ENCODE measurements at places on chromosomes 7 and 10.

DNA sequence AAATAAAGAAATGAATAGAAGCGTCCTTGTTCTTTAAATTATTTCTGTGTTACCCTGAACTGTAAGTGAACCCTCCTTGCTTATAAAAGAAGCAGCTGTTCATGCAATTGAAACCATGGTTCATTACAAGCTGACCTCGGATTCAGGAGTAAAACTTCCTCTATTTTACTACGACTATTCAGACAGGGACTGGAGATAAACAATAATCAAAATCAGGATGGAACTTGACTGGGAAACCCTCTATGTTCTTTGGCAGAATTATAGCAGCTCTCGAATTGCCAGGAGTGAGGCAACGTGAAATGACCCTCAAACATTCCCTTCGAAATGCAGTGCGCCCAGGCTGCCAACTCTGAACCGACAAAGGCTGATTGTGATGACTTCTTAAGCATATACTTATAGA lies 172.1 kb downstream of the CYP26A1 start:
- DNase-seq, result no peak

GRCh38 chr7:125878235-125878956 lies 948.8 kb upstream of the POT1 start:
- no peak for DNase-seq

- DNase-seq, result no peak
These were observed 312.4 kb downstream of the KCNMA1 start for GRCh38 chr10:77325233-77325537.

DNA sequence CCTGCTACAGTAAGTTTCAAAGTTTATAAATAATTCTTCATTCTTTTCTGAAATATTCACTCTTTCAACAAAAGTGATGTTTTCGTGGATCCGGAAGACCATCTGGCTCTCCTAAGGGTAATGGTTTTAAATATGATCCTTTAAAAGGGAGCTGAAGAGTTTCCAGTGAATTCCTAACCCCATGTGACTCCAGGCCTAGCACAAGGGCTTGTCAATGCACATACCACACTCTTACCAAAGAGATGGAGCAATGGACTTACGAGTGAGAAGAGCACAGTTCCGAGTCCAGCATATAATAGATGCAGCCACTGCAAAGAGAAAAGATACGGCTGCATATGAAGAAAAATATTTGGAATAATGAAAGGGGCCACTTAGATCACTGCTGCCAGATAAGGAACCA lies 32.1 kb upstream of the GATAD1 start:
- no peak for DNase-seq

- no peak for DNase-seq
These were observed 23.5 kb upstream of the NRP1 start for GRCh38 chr10:33358016-33358415.

GRCh38 chr7:37452346-37452745 lies 3.7 kb upstream of the ELMO1 start:
- DNase-seq, result no peak

DNA sequence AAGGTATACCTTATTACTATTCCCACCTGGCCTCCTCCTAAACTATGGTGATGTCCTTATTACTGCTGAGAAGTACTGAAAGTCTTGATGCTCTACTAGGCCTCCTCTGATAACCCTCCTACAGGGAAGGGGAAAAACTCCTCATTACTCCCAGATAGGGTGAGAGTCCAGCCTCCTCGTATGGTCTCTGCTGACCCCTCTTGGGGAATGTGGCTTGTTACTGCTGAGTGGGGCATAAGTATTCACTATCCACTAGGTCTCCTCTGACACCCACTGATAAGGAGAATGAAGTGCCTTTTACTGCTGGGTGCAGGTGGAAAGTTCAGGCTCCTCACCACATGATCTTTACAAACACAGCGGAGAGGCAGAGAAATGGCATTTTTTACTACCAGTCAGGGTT lies 222.9 kb downstream of the CHRM2 start:
- DNase-seq, result no peak

DNA sequence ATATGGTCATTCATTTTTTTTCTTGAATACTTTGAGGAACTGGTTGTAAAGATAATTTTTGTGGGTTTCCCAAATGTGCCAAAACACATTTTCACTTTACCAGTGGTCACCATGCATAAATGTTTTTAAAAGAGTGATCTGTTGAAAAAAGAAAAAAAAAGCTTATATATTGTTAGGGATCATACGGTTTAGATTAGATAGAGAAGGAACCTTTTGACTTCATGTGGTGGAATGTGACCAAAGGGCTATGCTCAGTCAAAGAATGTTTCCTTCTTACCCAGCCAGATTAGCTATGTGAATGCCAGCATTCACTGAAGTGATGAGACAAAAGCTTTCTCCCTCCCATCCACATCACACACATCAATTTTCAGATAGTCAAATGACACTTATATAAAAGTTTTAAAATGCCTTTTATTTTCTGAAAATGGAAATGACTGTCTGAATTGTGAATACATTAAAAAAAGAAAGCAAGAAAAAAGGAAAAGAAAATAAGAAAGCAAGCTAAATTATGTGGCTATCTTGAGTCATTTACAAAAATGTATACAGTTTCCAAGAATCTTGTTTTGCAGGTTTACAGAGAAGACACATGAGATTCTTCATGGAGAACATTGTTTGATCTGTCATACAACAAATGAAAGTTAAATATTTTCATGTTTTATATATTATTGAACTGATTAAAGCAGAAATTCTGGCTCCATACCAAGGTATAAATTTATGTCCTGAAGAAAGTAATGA lies 8.6 kb upstream of the CPED1 start:
- DNase-seq, result no peak

DNA sequence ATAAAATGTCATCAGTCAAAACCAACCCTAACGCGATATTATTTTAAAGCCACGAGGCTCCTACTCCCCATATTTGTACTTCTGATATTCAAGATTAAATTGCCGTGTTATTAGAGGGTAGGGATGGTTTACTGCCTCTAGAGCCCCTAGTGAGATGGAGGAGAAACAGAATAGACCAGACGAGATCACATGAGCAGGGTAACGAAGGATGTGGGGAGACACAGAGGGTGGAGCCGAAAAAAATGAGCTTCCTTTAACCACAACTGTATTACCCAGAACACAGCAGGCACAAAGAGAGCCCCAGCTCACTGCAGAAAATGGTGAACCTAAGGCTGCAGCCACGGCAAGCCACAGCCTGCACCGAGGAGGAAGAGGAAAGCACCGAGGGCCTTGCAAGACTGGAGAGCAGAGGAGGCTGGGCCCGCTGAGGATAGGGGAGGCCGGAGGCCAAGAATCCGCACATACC lies 14.3 kb downstream of the ZC3HAV1 start:
- DNase-seq, result peak; percentile 54

DNA sequence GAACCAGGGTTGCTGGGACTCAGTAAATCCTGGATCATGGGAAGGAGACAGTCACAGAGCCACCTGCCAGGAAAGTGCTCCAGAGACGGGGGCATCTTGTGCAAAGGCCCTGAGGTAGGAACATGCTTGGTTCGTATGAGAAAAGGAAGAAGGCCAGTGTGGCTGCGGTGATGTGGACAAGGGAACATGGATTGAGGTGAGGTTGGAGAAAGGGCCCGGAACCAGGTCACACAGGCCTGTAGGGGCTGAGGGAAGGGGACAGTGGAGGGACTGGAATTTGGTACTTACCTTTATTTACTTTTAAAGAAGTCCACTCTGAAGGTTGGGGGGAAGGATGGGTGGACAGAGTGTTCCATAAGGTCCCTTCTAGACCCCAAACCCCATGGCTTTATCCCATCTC lies 32.9 kb upstream of the CXCL12 start:
- no peak for DNase-seq

- no peak for DNase-seq
These were observed 9.1 kb downstream of the SLC13A4 start for GRCh38 chr7:135718794-135719437.

DNA sequence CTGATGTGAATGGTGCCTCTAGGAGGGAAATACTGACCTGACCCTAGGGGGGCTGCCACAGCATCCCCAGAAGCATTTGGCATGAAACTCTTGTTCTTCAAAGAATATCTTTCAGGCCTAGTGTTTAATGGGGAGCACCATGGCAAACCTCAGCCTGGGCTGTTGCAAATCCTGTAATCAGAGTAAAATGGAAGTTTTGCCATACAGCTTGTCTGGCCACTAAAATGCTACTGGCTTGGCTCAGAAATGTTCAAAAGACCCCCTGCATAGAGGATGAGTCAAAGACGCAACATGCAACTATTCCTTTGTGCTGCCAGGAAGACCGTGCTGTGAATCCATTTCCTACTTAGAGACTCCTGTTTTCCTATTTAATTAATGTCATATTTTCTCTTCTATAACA lies 26.7 kb downstream of the HECW1 start:
- no peak for DNase-seq

DNA sequence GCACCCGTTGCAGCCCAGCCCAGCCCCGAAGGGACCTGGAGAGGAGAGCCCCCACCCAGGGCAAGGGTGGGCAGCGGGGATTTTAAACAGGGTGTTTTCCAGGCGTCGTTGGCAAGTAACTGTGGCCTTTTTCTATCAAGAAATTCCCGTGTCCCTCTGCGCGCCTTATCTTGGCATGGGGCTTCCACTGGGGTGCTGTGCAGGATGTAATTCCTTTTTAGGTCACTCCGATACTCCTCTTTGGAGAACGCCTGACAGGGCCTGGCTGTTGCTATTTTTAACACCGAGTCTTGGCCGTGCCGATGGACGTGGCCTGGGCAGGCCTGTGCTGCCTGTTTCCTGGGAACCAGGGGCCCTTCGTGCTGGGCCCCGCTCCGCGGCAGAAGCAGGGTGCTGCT lies 93.8 kb downstream of the INPP5A start:
- peak; percentile 4 for DNase-seq

All from activated naive CD4-positive, alpha-beta T cell treated with anti-CD3 and anti-CD28 coated beads, Interleukin-2, amount 50 U/mL, for 16 hours (primary cell).